ENCODE measurements at places on chromosomes 2 and 18.

- DNase-seq = no peak
- H3K27me3 ChIP-seq = no peaks in the 10 kb centered on the region
- H3K27ac ChIP-seq = no peak overlapping the region
- H3K36me3 ChIP-seq = no peaks in the 10 kb centered on the region
- H3K4me3 ChIP-seq = no peak overlapping the region
These were observed 82.9 kb downstream of the DNAH7 start for GRCh38 chr2:195985741-195986140.

DNA sequence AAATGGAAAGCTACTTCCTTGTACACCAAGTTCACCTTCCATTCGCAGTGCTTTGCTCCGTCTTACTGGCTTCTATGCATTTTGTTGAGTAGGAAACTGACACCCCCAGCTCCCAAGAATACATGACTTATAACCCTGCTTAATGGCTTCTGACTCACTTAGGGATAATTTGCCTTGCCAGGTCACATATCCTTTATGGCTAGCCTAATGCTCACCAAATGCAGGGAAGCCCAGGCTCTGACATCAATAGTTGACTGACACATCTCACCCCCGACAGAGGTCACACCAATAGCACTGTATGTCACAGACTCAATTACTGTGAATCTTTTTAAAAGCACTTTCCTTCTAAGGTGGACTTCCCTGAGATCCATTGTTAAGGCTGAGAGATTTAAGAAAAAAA, 147.2 kb downstream of the DTNA start:
- H3K27me3 ChIP-seq = no peaks in the 10 kb centered on the region
- no peak overlapping the region for H3K4me3 ChIP-seq
- no peaks in the 10 kb centered on the region for H3K4me1 ChIP-seq
- no peak for DNase-seq
- H3K27ac ChIP-seq = no peak overlapping the region

DNA sequence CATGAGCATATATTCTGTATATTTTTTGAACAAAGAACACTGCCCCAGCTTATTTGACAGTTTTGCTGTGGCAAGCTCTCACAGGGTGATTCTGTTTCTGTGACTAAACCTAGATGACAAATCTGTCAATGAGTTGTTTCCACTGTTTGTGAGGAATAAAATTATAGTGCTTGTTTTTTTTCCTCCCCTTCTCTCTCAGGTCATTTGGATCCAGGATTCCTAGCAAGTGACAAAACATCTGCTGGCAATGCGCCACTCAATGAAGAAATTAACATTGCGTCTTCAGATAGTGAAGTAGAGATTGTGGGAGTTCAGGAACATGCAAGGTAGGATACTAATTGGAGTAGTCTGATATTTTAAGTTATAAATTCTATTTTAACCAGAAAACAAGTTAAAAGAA, 149.3 kb downstream of the HAUS1 start:
- peaks cover 4% of the 10 kb centered on the region for H3K36me3 ChIP-seq
- H3K27ac ChIP-seq = no peak overlapping the region
- H3K4me1 ChIP-seq = peaks cover 6% of the 10 kb centered on the region

- H3K27ac ChIP-seq = no peak overlapping the region
- H3K36me3 ChIP-seq = no peaks in the 10 kb centered on the region
- H3K27me3 ChIP-seq = no peaks in the 10 kb centered on the region
These were observed 202.9 kb upstream of the TNP1 start for GRCh38 chr2:217062768-217063167.

DNA sequence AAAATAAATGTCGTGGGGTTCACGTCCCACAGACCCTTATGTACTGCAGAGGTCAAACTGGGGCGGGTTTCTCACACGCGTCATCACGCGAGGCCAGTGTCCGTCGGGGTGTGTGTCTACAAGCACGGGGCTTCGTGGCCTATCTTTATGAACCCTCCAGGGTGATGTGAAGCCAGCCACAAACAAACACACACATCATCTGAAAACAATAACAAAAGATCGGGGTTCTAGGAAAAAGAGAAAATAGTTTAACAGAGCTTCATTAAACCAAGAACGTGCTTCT, 23.3 kb downstream of the LDLRAD4 start:
- no peak overlapping the region for H3K27ac ChIP-seq
- H3K4me3 ChIP-seq = no peak overlapping the region
- DNase-seq = no peak
- peaks cover 3% of the 10 kb centered on the region for H3K4me1 ChIP-seq
- no peaks in the 10 kb centered on the region for H3K27me3 ChIP-seq

- H3K4me1 ChIP-seq = no peaks in the 10 kb centered on the region
- no peaks in the 10 kb centered on the region for H3K36me3 ChIP-seq
- no peak for DNase-seq
These were observed 65.3 kb downstream of the PMS1 start for GRCh38 chr2:189849550-189849949.

DNA sequence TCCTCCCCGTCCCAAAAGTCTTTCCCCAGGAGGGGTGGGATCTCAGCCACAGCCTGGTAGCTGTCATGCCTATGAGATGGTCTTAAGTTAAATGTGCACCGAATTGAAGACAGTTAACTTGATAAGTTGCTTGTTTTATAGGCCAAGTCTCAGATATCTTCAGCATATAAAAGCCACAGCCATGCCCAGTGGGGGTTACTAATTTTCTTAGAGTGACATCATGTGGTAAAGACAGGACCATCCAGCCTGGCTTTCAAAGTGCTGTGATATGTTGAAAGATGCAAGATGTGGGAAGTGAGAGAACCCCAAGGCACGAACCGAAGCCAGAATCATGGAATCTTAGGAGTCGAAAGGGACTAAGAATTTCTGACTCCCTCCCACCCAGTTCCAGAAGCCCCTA, 42.1 kb upstream of the FAM124B start:
- no peaks in the 10 kb centered on the region for H3K36me3 ChIP-seq
- peaks cover 11% of the 10 kb centered on the region for H3K4me1 ChIP-seq
- no peak for DNase-seq
- H3K27me3 ChIP-seq = peaks cover 21% of the 10 kb centered on the region
- no peak overlapping the region for H3K27ac ChIP-seq

DNA sequence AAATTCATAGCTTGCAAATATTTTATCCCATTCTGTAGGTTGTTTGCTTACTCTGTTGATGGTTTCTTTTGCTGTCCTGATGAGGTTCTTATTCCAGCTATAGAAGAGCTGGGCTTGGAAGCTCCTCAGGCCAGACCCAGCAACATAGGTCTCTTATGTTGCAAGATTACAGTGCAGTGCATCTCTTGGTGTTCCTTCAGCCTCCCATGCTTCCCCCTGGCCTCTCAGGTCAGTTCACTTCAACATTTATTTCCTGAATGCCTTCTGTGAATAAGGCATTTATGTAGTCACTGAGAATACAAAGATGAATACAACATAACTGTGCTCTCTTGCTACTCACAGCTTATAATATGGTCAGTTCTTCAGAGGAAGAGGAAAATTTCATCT, 179.0 kb upstream of the SLC39A10 start:
- no peak overlapping the region for H3K27ac ChIP-seq
- no peaks in the 10 kb centered on the region for H3K27me3 ChIP-seq
- H3K4me1 ChIP-seq = peaks cover 2% of the 10 kb centered on the region

DNA sequence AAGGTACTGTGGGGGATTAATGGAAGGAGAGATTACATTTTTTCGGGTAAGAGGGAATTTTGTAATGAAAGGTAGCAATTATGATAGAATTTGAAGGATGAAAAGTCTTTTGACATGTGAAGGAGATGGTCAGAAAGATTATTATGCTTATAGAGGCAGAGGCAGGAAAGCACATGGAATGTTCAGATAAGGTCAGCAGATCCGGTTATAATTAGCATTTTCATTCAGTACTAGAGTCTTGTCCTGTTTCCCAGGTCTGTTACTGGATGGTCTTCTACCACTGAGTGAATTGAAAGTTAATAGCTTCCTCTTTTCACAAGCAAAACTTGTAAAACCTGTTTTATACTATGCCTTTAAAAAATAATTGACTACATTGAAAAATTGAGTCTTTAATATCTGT, 116.9 kb downstream of the PHLPP1 start:
- H3K27ac ChIP-seq = no peak overlapping the region
- no peaks in the 10 kb centered on the region for H3K27me3 ChIP-seq
- H3K4me1 ChIP-seq = no peaks in the 10 kb centered on the region
- DNase-seq = no peak
- no peak overlapping the region for H3K4me3 ChIP-seq
- no peaks in the 10 kb centered on the region for H3K36me3 ChIP-seq

- peak; percentile 20 for DNase-seq
- H3K4me1 ChIP-seq = peaks cover 20% of the 10 kb centered on the region
- peak overlapping the region; percentile 80 for H3K27ac ChIP-seq
- H3K4me3 ChIP-seq = no peak overlapping the region
- no peaks in the 10 kb centered on the region for H3K27me3 ChIP-seq
These were observed 9.8 kb upstream of the IL36A start for GRCh38 chr2:112995346-112995920.

DNA sequence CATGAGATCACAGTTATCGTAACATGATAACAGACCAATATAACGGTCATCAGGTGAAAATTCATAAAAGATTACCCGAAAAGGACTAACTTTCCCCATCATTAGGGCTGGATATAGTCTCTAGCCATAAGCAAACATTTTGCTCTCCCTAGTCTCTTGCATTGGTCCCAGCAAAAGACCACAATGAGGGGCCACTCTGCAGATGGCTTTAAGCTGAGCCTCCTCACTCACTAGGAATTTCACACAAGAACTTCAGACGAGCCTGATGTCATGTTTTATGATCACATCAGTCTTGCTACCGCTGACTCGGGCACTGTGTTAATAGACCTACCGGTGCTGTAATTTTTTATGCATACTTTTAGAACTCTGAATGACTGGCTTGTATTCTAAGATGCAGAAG, 35.2 kb downstream of the STK17B start:
- DNase-seq = no peak
- peaks cover 78% of the 10 kb centered on the region for H3K36me3 ChIP-seq
- no peak overlapping the region for H3K27ac ChIP-seq

DNA sequence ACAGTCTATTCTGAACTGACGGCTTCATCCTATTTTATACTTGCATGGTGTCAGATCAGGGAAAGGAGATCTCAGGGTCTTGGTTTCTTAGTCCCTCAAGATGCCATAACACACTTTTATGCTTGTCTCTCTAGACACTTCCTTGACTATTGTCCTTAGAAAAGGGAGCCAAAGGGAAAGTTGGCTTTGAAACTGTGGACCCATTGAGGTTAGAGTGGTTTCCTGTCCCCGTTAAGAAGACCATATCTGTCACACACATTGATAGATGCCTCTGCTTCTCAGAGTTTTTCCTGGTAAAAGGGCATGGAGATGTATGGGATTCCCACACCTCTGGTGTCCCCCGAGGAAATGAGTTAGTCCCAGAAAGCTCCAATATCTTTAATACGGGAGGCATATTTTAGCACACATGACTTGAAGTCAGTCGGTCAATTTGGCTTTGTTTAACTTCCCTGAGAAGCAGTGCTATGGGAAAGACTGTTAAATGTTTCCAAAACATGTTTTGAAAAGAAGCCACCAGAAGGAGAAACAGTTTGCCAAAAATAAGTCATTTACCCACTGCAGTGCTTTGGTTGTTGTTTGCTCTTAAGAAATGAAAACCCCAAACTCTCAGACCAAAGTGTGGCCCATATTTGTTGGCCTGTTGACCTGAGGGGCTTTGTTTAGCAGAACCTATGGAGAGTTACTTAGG, 133.4 kb upstream of the CXCR4 start:
- H3K4me1 ChIP-seq = peaks cover 19% of the 10 kb centered on the region
- no peak overlapping the region for H3K4me3 ChIP-seq
- H3K27ac ChIP-seq = no peak overlapping the region

DNA sequence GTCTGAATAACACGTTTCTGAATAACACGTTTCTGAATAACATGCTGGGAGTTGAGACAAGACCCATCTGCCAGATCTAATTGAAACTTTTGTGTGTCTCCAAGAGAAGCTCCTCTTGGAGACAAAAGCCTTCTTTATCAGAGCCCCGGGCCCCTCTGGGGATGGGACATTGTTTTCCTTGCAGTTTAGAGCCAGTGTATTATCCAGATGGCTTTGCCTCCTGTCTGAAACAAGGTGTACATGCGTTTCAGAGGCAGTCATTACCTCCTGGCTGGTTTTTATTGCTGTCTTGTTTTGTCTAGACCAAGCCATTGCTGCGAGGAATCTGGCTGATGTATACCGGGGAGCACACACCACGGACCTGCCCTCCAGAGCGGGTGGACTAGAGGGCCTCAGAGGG, 7.8 kb downstream of the FOSL2 start:
- H3K27ac ChIP-seq = no peak overlapping the region
- peaks cover 10% of the 10 kb centered on the region for H3K4me1 ChIP-seq
- DNase-seq = no peak
- peaks cover 4% of the 10 kb centered on the region for H3K36me3 ChIP-seq
- no peak overlapping the region for H3K4me3 ChIP-seq

GRCh38 chr2:204110338-204110741, 173.8 kb downstream of the ICOS start:
- H3K4me1 ChIP-seq = peaks cover 38% of the 10 kb centered on the region
- H3K27ac ChIP-seq = peak overlapping the region; percentile 33
- H3K4me3 ChIP-seq = peak overlapping the region; percentile 6
- H3K27me3 ChIP-seq = no peaks in the 10 kb centered on the region

- H3K4me1 ChIP-seq = no peaks in the 10 kb centered on the region
- H3K4me3 ChIP-seq = no peak overlapping the region
- no peak for DNase-seq
- no peak overlapping the region for H3K27ac ChIP-seq
- H3K36me3 ChIP-seq = no peaks in the 10 kb centered on the region
These were observed 65.1 kb upstream of the CXCR4 start for GRCh38 chr2:136183097-136183496.

- DNase-seq = no peak
- no peaks in the 10 kb centered on the region for H3K36me3 ChIP-seq
- no peak overlapping the region for H3K27ac ChIP-seq
- H3K27me3 ChIP-seq = no peaks in the 10 kb centered on the region
- no peak overlapping the region for H3K4me3 ChIP-seq
These were observed 347.4 kb upstream of the KLHL29 start for GRCh38 chr2:23037596-23037995.

DNA sequence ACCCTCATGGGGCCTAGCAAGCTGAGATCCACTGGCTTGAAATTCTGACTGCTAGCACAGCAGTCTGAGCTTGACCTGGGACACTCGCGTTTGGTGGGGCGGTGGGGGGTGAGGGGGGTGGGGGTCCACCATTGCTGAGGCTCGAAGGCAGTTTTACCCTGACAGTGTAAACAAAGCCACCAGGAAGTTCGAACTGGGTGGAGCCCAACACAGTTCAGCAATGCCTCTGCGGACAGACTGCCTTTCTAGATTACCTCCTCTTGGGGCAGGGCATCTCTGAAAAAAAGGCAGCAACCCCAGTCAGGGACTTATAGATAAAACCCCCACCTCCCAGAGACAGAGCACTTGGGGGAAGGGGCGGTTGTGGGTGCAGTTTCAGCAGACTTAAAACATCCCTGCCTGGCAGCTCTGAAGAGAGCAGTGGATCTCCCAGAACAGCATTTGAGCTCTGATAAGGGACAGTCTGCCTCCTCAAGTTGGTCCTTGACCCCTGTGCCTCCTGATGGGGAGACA, 149.7 kb upstream of the TANK start:
- no peak for DNase-seq
- no peaks in the 10 kb centered on the region for H3K4me1 ChIP-seq
- H3K4me3 ChIP-seq = no peak overlapping the region
- H3K36me3 ChIP-seq = no peaks in the 10 kb centered on the region

- no peak overlapping the region for H3K27ac ChIP-seq
- no peak for DNase-seq
- H3K4me1 ChIP-seq = peaks cover 3% of the 10 kb centered on the region
- no peaks in the 10 kb centered on the region for H3K36me3 ChIP-seq
- H3K4me3 ChIP-seq = no peak overlapping the region
These were observed 45.4 kb downstream of the LIMS1 start for GRCh38 chr2:108579623-108580022.

Data from thymus (tissue), 14 donors.